ENCODE measurements at places on chromosomes 2 and 18. TPM values are rescaled to one million over a fixed set of nuclear protein-coding genes. Genes with fewer than 3 reads are reported as not detected.

Gene LCT
- not detected for total RNA-seq

Gene PUM2
- total RNA-seq: 43.4 TPM

Gene TUBA4B
- total RNA-seq: not detected

Gene AGBL5
- total RNA-seq: 17.1 TPM

Gene PRSS56
- not detected for total RNA-seq

Gene OR6B2
- total RNA-seq: not detected

Gene SERPINB12
- not detected for total RNA-seq

Gene OSR1
- not detected for total RNA-seq

Gene SRD5A2
- total RNA-seq: not detected

Gene SCN7A
- not detected for total RNA-seq

Gene DTNA
- 2.1 TPM for total RNA-seq

Gene GALNT13
- 0.36 TPM for total RNA-seq

Gene RAB17
- 1.6 TPM for total RNA-seq

Gene AKAIN1
- not detected for total RNA-seq

Gene ABCG8
- total RNA-seq: not detected

Gene ECEL1
- total RNA-seq: not detected

Gene CPLX4
- total RNA-seq: not detected

Gene MOGAT1
- not detected for total RNA-seq

Gene GAL3ST2
- not detected for total RNA-seq

Gene PSMA8
- not detected for total RNA-seq

Gene PAPOLG
- total RNA-seq: 9.1 TPM

Gene SMCHD1
- total RNA-seq: 76.1 TPM

Gene TUBA3E
- total RNA-seq: not detected

Gene TNS1
- total RNA-seq: 27.4 TPM

Gene SERPINB13
- not detected for total RNA-seq

Gene IL37
- not detected for total RNA-seq

Gene LRP2
- not detected for total RNA-seq

Gene VWA3B
- not detected for total RNA-seq

Gene FAM124B
- 130 TPM for total RNA-seq

Gene CYTIP
- total RNA-seq: not detected

Gene ACKR3
- total RNA-seq: 14.4 TPM

Gene MC2R
- total RNA-seq: not detected

Gene ASAP2
- 61.9 TPM for total RNA-seq

Gene CHRND
- not detected for total RNA-seq

Gene TXNDC2
- total RNA-seq: not detected

Gene AGXT
- not detected for total RNA-seq

Gene FOXI3
- not detected for total RNA-seq

Gene GRHL1
- 0.63 TPM for total RNA-seq

Gene ASIC4
- not detected for total RNA-seq

All from endothelial cell of coronary artery (primary cell).